ENCODE measurements at places on chromosomes 16 and 17.
A peak's percentile ranks its signal among the peaks of the same experiment; 100 is the strongest.

- DNase-seq = no peak
Observed at GRCh38 chr16:2829501-2830354, at the start of gene ZG16B. ZG16B (plus strand) TSS chr16:2830303; CDS start chr16:2830442, 139 bp downstream.

DNA sequence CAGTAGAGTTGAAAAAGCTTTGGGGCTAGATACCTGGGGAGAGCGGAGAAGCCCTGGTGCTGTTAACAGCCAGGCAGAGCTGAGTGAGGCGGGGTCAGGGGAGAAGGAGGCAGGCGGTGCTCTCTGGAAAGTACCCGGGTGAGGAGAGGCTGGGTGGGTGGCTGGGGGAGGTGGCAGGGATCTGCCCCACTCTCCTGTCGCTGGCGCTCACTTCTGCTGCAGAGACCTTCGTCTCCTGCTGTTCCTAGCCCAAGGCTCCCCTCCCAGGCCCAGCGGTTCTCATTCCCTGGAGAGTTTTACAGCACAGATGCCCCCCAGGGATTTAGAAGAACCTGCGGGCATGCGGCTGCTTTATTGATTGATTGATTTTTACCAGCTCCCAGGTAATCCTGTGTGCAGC, 302.8 kb downstream of the IRF8 start:
- DNase-seq = no peak

DNA sequence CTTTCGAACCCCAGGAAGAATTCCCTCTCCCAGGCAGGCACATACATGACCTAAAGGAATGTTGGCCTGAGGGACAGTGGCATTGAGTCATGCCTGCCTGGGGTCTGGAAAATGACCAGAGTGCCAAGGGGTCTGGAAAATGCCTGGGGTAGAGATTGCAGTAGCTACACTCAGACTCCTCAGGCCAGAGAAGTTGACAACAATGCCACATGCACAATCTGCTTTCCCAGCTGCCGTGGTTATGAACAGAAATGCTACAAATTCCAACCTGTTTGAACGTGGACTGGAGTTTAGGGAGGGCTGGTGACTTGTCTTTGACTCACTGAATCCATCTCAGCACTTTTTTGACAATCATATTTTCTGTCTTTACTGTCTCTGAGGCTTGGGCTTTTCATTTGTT, 250.0 kb downstream of the ABCC12 start:
- peak; percentile 96 for DNase-seq

DNA sequence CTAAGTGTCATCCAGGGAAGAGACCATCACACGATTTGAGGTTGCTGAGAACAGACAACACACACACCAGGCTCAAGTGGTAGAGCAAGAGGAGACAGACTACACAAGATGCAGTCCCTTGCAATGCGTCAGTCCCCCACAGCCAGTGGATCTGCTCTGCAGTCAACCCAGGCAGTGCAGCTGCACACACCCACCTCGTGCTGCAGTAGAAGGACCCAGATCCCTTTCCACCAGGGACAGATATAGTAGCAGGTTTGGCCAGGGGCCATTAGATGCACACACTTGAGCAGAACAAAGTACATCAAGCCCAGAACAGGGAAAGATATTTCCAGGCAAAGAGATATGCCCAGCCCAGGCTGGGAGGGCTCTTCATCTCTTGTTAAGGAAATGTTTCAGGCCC, 112.9 kb downstream of the GRIN2A start:
- no peak for DNase-seq

DNA sequence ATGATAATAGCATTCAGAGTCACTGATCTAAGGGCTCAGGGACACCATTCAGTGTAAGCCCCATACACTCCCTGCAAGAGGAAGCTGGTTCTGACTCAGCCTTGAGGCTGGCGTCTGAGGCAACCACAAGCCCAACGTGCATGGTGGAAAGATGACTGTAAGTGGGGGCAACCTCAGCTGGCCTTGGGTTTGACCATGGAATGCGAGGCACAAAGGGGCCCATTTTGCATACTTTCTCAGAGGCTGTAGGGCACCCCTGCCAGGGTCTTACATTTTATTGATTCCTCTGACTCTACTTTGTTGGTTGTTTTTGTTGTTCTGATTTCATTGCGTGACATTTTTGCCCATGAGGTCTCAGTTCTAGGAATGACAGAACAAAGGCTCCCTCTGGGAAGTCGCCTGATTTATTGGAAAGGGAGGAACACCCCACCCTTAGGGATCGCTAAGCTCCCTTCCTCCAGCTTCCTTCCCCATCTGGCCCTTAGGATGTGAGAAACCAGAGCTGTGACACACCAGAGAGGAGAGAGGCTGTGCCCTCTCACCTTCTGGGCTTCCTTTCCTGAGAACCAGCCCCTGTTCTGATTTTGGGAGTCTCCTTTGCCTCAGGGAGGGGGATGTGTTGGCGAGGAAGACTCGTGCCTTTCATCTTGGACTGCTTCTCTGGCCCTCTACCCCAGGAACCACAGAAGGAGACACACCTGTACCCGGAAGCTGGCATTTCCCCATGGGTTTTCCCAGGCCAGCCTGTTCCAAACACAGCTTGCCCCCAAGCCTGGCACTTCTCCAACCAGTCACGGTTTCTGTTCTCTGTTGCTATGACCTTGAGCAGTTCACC, 5.6 kb upstream of the CIITA start:
- DNase-seq = no peak

DNA sequence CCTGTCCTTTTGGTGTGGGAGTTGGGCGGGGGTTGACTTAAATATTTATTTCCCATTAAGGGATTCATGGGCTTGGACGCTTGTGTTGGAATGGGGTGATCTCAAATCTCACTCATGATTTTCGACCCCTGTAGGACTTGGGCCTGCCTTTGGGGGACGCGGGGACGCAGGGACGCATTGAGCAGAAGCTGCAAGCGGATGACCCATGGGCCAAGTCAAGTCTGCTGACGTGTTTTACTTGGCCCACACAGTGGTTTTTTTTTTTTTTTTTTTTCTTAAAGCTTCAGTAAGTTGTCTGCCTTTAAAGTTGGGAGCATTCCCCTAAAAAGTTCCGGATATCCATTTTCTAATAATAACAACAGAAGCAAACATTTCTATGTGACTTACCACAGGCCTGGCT, 28.9 kb downstream of the CMIP start:
- DNase-seq = no peak

DNA sequence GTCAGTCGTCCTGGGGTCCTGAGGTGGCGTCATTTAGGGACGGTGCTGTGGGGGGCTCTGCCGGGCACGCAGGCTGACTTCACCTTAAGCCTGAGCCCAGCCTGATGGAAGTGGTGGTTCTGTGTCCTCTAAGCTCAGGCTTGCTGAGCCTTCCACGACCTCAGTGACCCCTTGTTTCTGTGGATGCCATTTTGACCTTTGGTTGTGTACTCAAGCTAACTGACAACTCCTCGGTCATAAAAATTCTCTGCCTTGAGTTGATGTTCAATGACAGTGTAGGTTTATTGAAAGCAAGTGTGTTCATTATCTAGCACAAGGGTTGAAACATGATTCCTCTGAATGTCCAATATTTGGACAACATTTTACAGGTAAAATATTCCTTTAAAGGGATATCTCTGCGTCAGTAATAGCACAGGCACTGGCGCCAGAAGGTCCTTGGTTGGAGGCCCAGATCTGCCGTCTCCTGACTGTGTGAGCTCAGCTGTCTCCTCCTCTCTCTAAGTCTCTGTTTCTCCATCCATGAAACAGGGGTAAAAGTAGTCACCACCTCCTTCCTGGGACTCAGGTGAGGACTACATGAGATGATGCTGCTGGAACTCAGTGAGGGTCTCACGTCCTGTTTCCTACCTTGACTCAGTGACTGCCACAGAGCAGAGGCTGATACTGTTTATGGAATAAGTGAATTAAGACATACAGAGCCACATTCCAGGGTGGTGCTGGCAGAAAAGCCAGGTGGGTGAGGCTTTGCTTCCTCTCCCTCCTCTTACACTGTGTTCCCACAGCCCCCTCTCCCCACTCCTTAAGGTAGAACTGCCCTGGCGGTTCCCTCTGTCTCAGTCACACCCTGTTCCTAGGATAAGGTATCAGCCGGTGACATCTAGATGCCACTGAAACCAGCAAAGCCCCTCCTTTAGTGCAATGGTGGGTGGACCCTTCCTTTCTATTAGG, 75.7 kb downstream of the IRF8 start:
- DNase-seq = no peak

- DNase-seq = no peak
Observed at GRCh38 chr17:2855063-2855600, 58.9 kb downstream of the RAP1GAP2 start.

DNA sequence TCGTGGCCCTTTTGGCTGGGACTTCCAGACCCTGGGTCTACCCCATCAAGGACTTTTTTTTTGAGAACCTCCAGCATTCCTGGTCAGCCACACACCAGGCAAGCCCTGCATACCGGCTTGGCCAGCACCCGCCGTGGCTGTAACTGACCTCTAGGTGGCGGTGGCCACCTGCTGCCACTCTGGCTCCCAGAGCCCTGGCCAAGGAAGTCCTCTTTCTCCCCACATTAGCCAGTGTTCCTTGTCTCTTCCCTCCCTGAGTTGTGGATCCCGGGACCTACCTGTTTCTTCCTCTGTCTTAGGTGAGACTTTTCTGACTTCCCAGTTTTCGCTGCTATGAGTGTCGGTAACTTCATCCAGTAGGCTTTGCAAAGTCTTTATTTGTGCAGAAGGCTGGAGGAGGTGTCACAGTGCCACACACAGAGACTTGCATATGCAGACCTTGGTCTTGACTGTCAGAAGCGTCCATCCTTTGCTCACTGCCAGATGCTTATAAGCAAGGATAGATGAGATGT, 348.3 kb downstream of the CPPED1 start:
- DNase-seq = peak; percentile 91

DNA sequence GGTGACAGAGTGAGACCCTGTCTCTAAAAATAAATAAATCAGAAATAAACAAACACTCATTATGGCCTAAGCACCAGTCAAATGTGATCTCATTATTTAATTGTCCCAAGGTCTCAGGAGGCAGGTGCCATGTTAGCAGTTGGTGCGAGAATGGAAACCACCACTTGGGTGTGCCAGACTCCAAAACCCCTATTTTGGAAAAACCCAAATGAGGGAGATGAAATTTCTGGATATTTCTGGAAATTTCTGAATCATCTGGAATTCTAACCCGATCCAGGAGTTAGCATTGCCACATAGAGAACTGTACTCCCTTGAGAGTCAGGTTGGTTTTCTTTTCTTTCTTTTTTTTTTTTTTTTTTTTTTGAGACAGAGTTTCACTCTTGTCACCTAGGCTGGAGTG, 264.0 kb downstream of the XYLT1 start:
- no peak for DNase-seq

- DNase-seq = peak; percentile 92
Observed at GRCh38 chr17:74957935-74958740, 14.4 kb downstream of the HID1 start.

DNA sequence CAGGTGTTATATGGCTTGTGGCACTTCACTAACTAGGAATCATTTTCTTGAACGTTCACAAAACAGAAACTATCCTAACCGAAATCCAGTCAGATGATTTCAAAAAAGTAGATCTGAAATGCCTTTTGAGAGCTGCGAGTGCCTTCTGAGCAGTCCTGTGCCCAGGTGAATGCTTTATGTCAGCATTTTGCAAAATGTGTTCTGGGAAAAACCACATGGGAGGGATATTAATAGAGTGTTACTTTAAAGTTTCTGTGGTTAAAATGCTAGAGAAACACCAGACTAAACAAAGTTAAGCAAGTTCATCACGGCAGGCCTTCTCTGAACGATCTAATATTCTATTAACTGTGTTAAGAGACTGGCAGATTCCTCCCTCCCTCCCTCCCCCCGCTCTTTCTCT, 15.8 kb upstream of the RGS9 start:
- no peak for DNase-seq

- DNase-seq = no peak
Observed at GRCh38 chr17:17200831-17201230, 5.3 kb downstream of the PLD6 start.

- no peak for DNase-seq
Observed at GRCh38 chr16:75306099-75306762, 54.8 kb upstream of the BCAR1 start.

DNA sequence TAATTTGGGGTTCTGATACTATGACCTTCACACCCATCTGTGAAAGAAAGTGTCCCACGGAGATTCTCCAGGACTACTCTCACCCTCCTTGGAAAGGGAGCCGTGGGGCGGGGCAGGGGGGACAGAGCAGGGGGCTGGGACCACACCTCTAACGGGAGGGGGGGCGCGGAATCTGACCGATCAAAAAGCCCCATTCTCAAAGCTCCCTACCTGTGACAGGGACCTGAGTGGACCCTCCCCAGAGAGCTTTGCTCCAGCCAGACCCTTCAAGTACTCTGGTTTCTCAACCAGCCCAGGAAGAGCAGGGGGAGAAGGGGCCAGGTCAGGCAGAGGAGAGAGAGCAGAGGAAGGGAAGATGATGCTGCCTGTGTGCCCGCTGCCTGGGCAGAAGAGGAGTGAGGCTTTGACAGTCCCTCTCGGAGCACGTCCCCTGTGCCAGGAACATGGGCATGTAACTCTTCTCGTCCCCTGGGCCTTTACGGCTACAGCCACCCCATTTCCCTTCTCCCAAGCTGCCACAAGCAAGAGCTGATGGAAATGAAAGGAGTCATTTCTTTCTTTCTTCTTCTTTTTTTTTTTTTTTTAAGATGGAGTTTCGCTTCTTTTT, 682 bp downstream of the XAF1 start:
- DNase-seq = no peak

GRCh38 chr17:3573246-3574100, 15.9 kb upstream of the TRPV3 start:
- DNase-seq = no peak

GRCh38 chr17:42442196-42442565, 16.5 kb upstream of the ATP6V0A1 start:
- no peak for DNase-seq

DNA sequence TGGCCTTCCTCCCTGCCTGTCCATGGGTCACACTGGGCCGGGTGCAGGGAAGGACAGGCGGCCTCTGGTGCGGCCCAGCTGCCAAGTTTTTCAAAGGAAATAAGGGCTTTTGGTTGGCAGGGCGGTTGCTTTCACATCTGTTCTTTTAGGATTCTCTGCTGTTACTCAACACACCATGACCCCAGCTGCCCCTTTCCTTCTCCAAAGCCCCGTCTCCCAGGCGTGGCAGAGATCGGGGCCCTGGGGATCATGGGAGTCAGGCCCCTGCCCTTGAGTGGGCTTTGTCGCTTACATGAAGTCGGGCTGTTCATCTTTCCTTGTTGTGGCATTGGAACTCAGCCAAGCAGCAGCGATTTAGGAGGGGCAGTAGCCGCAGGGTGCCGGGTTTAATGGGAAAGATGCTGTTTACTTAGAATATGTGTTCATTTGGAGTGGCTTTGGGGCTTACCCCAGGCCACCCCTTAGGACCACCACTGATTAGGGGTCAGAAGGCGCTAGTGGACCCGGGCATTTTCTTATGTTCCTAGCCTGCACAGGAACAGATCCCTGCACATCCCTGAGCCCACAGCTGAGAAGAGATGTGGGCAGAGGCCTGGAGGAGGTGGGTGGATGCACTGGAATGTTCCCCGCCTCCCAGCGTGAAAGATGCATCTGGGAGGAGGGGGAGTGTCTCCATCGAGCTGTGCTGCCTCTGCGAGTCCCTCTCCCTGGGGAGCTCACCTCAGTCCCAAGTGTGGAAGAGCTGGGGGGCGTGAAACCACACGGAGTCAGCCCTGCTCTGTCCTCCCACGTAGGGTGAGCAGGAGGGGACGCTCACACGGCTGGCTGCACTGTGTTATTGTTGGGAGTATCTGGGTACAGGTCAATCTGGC, 6.8 kb upstream of the ADCY7 start:
- DNase-seq = peak; percentile 58

- no peak for DNase-seq
Observed at GRCh38 chr17:60926466-60927183, 249.0 kb downstream of the BCAS3 start.
